GM23248 (cell line): ENCODE measurements at places on chromosomes 5 and 9. TPM values are rescaled to one million over a fixed set of nuclear protein-coding genes. Genes with fewer than 3 reads are reported as not detected.
A peak's percentile ranks its signal among the peaks of the same experiment; 100 is the strongest.

DNA sequence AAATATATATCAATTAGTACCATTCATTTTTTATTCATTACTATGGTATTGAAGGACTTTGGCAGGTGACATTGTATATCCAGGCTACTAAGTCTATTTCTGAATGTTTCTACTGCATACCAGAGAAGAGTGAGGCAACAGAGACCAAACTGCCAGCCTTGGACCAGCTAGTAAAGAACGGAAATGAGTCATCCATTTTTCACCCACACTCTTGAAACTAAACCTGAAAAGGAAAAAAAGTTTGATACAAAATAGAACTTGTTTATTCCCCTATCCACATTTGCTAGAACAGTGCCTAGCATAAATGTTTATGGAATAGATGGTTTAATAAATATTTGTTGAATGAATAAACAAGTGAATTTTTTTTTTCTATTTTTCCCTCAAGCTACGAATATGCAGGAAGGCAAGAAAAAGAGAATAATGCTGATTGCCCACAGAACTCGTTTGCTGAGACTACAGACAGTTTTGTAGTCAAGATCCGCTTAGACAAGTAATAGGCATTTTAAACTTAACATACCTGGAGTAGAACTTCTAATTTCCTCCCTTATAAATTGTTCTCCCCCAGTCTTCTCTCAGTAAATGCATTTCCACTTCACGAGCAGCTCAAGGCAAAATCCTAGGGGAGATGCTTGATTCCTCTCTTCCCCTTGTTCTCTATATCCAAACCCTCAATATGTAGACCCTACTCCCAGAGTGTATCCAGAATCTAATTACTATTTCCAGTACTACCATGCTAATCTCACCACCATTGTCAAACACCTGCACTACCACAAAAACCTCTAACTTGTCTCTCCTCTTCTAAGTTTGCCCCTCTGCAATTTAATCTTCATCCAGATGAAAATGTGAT, 146.2 kb upstream of the RASA1 start:
- DNase-seq, result peak; percentile 95

DNA sequence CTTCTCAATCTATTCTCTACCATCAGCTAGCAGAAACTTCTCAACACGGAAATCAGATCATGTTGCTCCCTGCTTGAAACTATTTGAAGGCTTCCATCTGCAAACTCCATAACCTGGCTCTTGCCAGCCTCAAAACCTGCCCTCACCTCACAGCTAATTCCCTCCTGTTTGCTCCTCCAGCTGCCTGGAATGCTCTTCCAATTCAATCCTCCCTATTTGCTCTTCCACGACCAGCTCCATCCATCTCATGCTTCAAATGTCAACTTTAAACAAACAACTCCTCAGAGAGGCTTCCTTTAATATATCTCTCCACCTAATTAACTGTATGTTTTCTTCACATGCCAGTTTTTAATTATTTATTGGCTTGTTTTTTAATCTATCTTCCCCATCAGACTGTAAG, 1.5 kb downstream of the PLAA start:
- peak; percentile 9 for DNase-seq

Gene MCIDAS
- total RNA-seq, result not detected in 2 replicates

GRCh38 chr9:38406476-38407186, 14.1 kb downstream of the ALDH1B1 start:
- DNase-seq, result no peak

- no peak for DNase-seq
Observed at GRCh38 chr5:58081435-58081834, 378.5 kb downstream of the PLK2 start.

- no peak for DNase-seq
Observed at GRCh38 chr9:72979405-72980100, 26.7 kb upstream of the ALDH1A1 start.

DNA sequence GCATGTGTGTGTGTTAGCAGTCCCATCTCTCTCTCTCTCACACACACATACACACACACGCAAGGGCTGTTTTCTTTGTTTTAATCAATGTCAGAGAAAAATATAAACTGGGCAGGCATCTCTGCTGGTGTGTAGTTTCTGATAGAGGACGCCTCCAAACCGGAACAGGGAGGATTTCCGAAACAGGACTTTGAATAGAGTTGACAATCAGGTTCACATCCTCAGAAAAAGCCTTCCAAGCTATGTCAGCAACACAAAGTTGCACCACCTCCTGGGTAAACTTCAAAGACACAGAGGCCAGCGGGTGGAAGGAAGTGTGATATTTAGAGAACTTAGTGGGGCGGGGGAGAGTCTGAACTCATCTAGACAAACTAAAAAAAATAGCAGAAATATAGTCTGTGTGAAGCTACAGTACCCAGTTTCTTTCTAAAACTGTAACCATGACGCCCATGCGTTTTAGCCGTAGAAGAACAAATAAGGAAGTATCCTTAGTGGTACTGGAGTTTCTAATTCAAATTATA, 1.2 kb downstream of the ST8SIA4 start:
- DNase-seq, result peak; percentile 3

- peak; percentile 54 for DNase-seq
Observed at GRCh38 chr9:32426278-32426939, 42.0 kb downstream of the ACO1 start.

- peak; percentile 1 for DNase-seq
Observed at GRCh38 chr5:56105511-56106291, 110.9 kb upstream of the IL6ST start.

Gene GNA14
- total RNA-seq, result 0.11 TPM in 1 of 2 replicates, not detected in the other

GRCh38 chr9:34366365-34366764, 10.3 kb downstream of the MYORG start:
- no peak for DNase-seq

Gene CDKN2B
- 5.3 and 10.6 TPM in 2 replicates for total RNA-seq

Gene SOWAHA
- total RNA-seq, result not detected in 2 replicates

GRCh38 chr5:55650386-55650785, 61.7 kb downstream of the SLC38A9 start:
- peak; percentile 65 for DNase-seq

Gene CD274
- 4.2 and 4.3 TPM in 2 replicates for total RNA-seq

Gene TLR4
- total RNA-seq, result 11.9 and 13.8 TPM in 2 replicates

- no peak for DNase-seq
Observed at GRCh38 chr5:138657360-138657759, 82.2 kb upstream of the HSPA9 start.
